Bronchus fibroblast of lung (primary cell): ENCODE measurements at places on chromosomes 3 and 15. TPM values are rescaled to one million over a fixed set of nuclear protein-coding genes. Genes with fewer than 3 reads are reported as not detected.

The NEK11 gene
- total RNA-seq: 1.2 and 2.9 TPM in 2 replicates

The IGF2BP2 gene
- 67.6 and 67.9 TPM in 2 replicates for total RNA-seq

The SMCO1 gene
- 0.15 and 0.34 TPM in 2 replicates for total RNA-seq

The SCAANT1 gene
- not detected in 2 replicates for total RNA-seq

The LYZL4 gene
- not detected in 2 replicates for total RNA-seq

The FXR1 gene
- 100 and 111 TPM in 2 replicates for total RNA-seq

The C3orf20 gene
- not detected in 2 replicates for total RNA-seq

The HYAL1 gene
- total RNA-seq: 3.1 and 3.4 TPM in 2 replicates

The FSD2 gene
- not detected in 2 replicates for total RNA-seq

The MYZAP gene
- 0.15 and 0.17 TPM in 2 replicates for total RNA-seq

The REC114 gene
- not detected in 2 replicates for total RNA-seq

The LDHAL6B gene
- total RNA-seq: not detected in 2 replicates

The GOLGA6D gene
- not detected in 2 replicates for total RNA-seq

The TMCO5A gene
- not detected in 2 replicates for total RNA-seq

The AGTR1 gene
- 2.7 and 2.8 TPM in 2 replicates for total RNA-seq

The ITIH3 gene
- not detected in 2 replicates for total RNA-seq

The ZNF717 gene
- total RNA-seq: 7.1 and 7.3 TPM in 2 replicates

The GOLGA6A gene
- total RNA-seq: not detected in 2 replicates

The MEGF11 gene
- total RNA-seq: under 0.01 TPM in 1 of 2 replicates, not detected in the other
